ENCODE measurements at places on chromosomes 4 and X.

- no peak for DNase-seq
Observed at GRCh38 chr4:164192844-164193243, 561.1 kb upstream of the SMIM31 start.

- DNase-seq, result no peak
Observed at GRCh38 chr4:185071236-185071811, 53.0 kb downstream of the HELT start.

GRCh38 chr4:4259484-4260100 lies 11.6 kb upstream of the TMEM128 start:
- no peak for DNase-seq

GRCh38 chr4:125421547-125421946 lies 106.8 kb downstream of the FAT4 start:
- no peak for DNase-seq

DNA sequence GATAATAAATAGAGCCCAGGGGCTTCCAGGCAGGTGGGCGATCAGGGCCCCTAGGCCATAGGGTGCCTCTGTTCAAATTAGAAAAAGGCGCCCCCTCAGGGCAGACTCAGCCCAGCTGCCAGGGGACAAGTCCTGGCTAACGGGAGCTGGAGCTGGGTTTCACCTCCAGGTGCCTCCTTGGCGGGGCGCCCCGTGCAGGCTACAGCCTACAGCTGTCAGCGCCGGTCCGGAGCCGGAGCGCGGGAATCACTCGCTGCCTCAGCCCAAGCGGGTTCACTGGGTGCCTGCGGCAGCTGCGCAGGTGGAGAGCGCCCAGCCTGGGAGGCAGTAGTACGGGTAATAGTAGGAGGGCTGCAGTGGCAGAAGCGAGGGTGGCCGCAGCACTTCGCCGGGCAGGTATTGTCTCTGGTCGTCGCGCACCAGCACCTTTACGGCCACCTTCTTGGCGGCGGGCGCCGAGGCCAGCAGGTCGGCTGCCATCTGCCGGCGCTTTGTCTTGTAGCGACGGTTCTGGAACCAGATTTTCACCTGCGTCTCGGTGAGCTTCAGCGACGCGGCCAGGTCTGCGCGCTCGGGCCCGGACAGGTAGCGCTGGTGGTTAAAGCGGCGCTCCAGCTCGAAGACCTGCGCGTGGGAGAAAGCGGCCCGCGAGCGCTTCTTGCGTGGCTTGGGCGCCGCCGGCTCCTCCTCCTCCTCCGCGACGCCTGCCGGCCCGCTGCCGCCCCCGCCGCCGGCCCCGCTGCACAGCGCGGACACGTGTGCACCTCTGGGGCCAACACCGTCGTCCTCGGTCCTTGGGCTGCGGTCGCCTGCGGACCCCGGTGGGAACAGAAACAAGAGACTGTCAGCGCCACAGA lies 2.4 kb downstream of the NKX3-2 start:
- DNase-seq, result no peak

DNA sequence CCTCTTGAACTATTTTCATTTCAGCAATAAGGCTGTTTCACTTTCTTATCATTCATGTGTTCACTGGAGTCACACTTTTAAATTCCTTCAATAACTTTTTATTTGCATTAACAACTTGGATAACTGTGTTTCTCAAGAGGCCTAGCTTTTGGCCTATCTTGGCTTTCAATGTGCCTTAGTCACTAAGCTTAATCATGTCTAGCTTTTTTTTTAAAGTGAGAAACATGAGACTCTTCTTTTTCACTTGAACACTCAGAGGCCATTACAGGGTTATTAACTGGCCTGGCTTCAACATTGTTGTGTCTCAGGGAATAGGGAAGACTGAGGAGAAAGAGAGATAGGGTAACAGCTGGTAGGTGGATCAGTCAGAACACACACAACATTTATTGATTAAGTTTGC lies 64.0 kb upstream of the VCX2 start:
- no peak for DNase-seq

- no peak for DNase-seq
Observed at GRCh38 chr4:151417164-151417571, 8.2 kb downstream of the FHIP1A start.

DNA sequence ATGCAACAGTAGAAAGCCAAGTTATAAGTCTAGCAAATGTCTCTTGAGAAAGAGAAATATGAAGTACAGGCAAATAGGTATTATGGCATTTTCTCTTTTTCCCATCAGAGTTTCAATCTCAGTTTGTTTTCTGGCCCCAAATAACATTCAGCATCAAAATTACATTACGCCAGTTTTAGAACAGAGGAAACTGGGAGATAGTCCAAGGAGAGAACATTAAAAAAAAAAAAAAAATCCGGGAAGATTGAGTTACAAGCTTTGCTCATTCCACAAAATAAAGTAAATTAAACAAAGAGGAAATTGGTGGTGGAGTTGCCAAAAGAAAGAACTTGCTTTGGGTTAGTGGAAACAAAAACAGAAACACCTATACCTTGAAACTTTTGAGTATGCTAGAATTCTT lies 50.4 kb upstream of the IL13RA2 start:
- no peak for DNase-seq
